ENCODE measurements at places on chromosomes 7 and 10.
A peak's percentile ranks its signal among the peaks of the same experiment; 100 is the strongest.

DNA sequence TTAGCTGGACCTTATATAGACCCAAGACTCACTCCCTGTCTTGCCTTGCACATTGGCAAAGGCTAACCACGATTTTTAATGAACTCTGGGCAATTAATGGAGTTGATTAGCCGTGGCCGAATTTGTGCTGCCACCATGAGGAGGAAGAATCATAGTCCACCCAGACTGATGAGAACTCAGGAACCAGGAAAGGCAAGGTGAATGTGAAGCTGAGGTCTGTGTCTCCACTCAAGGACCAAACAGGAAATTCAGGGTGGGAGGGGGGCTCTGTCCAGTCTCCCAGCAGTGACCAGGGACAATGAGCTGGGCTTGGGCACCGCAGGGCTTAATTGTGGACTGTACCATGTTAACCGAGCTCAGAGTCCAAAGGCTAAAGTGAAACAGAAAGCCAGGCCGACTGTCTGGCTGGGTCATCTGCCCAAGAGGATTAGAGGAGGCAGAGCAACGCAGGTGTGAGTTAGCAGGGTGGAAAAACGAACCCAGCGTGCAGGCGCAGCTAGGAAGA, 127.0 kb upstream of the JCAD start:
- DNase-seq = no peak

- DNase-seq = no peak
Measured at GRCh38 chr10:63562857-63563256, 41.7 kb downstream of the REEP3 start.

GRCh38 chr7:21611129-21611528, 68.3 kb downstream of the DNAH11 start:
- no peak for DNase-seq

GRCh38 chr7:29319719-29320521, 125.3 kb downstream of the CHN2 start:
- no peak for DNase-seq

- no peak for DNase-seq
Measured at GRCh38 chr7:35576031-35576573, 118.8 kb downstream of the HERPUD2 start.

DNA sequence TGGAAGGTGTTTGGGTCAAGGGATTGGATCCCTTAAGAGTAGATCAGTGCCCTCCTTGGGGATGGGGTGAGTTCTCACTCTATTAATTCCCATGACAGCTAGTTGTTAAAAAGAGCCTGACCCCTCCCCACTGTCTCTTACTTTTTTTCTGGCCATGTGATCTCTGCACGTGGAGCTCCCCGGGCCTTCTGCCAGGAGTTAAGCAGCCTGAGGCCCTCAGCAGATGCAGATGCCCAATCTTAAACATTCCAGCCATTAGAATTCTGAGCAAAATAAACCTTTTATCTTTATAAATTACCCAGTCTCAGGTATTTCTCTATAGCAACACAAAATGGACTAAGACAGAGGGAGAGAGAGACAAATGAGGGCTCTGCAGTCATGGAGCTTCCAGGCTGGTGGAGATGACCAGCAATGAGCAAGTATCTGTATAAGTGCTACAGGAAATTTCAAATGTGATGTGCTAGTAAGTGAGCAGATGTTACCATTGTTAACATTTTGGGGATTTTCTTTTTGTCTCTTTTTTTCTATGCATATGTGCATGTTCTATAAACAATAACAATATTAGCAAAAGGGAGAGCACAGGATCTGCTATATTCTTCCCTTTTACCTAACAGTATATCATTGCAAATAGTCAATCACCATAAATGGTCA, 26.7 kb downstream of the PLPP4 start:
- DNase-seq = no peak

DNA sequence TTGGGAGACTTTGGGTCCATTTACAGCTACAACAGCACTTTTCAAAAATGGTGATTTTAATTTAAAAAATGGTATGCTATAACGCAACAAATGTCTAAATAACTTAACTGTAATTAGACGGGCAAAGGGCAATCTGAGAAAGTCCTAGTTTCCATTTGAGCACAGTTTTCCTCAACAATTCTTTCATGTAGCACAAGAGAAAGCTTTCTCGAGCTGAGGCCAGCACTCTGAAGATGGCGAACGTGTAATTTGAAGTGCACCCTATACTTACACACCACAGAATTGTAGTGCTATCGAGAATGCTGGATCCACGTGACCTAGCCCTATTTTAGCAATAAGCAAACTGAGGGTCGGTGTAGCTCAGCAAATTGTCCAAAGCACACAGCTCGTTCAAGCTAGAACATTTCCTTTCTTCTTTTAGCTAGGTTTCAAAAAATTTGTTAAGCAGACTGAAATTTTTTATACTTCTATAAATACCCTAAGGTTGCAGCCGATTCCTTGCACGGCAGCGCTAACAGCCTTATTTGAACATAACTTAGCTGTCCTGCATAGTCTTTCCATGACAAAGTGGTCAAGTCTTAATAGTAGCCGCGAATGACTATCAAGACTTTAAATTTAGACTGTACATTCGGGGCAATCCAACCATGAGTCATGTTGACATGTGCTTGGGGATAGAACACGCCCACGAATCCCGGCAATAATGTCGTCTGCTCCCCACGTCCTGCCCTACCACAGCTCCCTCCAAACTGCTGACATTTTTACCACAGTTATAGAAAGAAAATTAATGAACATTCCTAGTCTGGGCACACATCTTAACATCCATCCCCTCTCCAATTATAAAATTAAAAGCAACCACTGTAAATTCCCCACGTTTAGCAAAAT, 10.0 kb downstream of the KLF6 start:
- DNase-seq = peak; percentile 82

DNA sequence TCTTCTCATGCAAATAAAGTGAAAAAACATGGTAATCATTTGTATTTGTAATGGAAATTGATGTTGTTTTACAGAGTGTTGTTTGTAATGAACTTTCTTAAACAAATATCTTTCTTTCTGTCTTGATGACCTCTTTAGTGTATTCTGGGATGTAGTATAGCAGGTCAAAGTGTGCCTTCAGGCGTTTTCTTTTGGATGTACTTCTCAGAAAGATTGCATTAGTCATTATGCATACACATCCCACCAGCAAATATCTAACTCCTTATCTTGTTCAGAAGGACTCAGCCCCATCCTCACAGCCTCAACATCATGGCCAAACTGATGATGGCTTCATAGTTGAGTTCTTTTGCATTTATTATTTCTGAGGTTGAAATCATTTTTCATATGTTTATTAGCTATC, 124.7 kb downstream of the LRRC18 start:
- DNase-seq = no peak

DNA sequence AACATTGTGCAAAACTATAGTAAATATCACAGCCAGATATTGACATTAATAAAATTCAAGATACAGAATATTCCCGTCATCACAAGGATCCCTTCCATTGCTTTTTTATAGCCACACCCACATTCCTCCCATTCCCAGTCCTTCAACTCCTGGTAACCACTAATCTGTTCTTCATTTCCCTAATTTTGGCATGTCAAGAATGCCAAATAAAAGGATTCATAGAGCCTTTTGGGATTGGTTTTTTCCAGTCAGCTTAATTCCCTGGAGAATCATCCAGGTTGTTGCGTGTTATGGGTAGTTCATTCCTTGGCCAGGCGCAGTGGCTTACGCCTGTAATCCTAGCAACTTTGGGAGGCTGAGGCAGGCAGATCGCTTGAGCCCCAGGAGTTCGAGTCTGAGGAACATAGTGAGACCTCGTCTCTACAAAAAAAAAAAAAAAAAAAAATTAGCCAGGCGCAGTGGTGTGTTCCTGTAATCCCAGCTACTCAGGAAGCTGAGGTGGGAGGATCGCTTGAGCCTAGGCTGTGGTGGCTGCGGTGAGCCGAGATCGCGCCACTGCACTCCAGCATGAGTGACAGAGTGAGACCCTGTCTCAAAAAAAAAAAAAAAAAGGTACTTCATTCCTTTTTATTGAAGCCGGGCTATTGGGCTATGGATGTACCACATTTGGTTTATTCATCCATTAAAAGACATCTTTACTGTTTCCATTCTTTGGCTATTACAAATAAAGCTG, 2.7 kb downstream of the OGDH start:
- no peak for DNase-seq

GRCh38 chr7:47267346-47267745, 314.6 kb downstream of the TNS3 start:
- no peak for DNase-seq

GRCh38 chr7:31307972-31308371, 32.6 kb downstream of the NEUROD6 start:
- DNase-seq = no peak

DNA sequence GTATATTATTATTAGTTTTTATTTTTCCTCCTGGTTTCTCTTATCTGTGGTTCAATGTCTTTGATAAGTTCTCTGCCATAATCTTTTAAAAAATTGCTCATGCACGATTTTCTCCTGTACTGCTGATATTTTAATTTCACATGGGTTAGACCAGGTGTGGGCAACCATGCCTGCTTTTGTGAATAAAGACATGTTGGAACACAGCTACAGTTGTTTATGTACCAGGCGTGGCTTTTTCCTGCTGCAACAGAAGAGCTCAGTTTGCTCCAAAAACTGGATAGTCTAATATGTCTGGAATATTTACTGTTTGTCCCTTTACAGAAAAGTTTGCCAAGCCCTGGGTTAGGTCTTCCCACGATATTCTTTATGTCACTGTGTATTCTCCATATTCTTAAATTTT, 105.2 kb downstream of the VWC2 start:
- DNase-seq = no peak

DNA sequence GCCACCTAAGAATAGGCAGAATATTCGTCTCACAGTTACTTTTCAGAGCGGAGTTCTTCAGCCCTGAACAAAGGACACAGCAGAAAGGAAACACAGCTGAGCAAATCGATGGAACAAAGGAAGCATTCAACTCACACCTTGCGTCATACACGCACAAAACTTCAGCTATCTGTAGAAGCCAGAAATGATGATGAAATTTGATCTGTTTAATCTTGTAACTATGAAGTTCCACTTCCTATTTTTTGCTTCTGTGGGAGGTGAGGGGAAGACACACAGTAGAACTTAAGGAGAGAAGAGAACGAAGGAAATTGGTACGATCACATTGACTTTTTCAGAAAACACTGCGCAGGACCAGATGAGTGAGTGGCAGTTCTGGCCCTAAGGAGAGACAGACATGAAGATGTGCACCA, 26.2 kb downstream of the FAM171A1 start:
- no peak for DNase-seq

DNA sequence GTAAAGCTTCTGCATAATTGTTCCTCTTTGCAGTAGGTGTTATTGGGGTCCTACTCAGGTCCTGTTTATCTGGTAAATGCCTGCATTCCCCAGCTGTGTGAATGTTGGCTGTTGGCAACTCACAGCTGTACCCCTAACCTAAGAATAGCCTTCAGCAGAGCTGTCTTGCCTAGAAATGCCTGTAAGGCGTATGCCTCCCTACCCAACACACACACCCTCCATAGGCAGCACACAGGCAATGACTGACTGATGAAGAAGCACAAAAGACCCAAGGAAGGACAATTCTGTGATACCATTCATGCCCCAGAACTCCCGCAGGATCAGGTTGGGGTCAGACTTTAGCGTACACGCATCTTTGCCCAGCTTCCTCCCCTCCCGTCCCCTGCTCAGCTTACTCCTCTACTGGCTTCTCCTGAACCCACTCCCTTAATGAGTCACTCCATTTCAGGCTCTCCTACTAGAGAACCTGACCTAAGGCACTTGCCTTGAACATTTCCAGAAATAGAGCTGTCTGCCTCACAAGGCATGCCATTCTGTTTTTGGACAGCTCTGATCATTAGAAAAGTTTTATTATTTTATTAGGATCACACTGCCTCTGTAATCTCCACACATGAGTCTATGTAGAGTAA, 99.2 kb upstream of the PIK3CG start:
- DNase-seq = no peak

- DNase-seq = no peak
Measured at GRCh38 chr7:25707768-25708620, 444.0 kb upstream of the NFE2L3 start.

DNA sequence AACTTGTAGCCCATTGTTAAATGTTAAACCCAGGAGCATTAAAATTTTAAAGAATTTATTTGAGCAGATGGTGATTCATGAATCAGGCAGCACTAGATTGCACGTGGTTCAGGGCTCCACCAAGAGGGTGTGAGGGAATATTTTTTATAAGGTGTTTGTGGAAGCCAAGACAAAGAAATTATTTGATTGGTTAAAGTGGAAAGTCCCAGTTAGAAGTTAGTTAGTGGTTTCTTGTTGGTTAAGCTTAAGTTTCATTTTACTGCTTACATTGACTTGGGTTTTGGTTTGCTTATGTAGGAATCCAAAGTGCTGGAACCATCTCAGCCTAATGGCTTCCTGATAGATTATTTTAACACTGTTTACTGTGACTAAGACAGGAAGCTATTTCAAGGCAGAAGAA, 906.2 kb downstream of the LRMDA start:
- no peak for DNase-seq

DNA sequence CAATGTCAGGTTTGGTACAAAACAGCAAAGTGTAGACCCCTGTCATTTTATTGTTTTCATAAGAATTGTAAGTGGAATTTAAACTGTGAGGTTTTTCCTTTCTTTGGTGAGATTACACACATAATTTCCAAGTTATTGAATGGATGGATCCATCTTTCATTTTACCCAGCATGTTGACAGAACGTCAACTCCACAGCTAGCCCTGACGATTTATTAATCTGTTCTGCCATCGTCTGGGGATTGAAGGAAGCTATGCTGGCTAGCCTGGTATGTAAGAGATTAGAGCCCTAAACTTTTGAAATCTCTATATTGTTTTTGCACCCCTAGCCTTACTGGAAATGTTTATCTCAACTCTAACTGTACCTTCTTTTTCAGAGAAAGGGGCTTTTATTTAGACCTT, 8.6 kb downstream of the WNT16 start:
- peak; percentile 27 for DNase-seq
